Body of pancreas (tissue), 4 donors: ENCODE measurements at places on chromosomes 1 and 21.

DNA sequence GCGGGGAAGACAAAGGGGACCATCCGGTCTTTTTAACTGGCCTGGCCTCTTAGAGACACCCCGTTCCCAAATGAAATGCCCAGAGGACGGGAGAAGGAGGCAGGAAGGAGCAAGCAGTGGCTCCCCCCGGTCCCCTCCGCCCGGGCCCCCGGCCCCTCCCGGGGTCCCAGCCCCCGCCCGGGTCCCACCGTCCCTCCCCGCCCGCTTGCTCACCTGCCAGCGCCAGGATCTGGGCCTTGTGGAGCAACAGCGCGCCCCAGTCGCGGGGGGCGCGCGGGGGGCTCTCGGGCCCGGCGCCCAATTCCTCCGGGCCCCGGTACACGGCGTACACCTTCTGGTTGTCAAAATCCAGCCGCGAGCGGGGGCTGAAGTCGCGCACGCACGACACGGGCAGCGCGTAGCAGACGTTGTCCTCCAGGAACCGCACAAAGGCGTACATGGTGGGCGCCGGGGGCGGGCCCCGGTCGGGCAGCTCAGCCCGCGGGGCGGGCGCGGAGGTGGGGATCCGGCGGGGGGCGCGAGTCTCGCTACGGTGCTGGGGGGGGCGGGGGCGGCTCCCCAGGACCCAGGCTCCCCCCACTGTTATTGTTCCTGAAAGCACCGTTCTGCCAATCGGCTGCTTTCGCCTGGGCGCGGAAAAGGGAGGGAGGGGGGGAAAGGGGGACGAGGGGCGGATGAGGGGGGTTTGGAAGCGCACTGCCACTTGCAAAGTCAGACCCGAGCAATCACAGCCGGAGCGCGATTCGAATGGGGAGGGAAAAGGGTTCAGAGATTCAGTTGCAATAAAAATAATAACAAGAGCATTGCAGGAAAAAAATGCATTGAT, at the start of gene BEND5:
Gene BEND5, minus strand, starts transcription at position 499 of the 826 bp plus-strand sequence. Its CDS starts 60 bp downstream, at position 439.
- peak; percentile 60 for DNase-seq

DNA sequence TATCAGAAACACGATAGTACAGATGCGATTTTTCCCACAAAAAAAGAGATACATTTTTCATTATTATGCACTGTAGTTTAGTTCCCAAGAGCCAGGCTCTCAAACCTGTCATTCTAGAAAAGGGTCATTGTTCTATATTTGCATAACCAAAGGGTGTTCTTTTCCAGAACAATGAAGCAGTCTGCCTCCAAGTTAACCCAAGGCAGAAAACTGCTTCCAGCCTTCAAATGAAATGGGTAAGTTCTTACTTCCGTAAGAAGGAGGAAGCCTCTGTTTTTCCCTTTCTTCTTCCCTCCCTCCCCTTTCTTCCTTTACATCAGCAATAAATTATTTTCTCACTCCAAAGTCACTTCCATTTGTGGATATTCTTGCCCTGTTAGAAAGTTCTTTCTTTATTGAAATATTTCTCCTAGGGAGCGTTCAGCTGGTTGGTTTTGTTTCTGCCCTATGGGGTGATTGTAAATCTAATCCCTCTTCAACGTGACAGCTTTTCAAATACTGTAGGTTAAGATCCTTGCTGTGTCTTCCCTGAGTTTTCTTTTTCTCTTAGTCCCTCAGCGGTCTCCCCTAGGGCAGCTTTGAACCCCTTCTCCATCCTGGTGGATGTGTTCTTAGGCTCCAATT, 77.3 kb upstream of the PTGFRN start:
- no peak for DNase-seq

- DNase-seq = no peak
These were observed 15.4 kb upstream of the PRDM15 start for GRCh38 chr21:41894511-41894910.

DNA sequence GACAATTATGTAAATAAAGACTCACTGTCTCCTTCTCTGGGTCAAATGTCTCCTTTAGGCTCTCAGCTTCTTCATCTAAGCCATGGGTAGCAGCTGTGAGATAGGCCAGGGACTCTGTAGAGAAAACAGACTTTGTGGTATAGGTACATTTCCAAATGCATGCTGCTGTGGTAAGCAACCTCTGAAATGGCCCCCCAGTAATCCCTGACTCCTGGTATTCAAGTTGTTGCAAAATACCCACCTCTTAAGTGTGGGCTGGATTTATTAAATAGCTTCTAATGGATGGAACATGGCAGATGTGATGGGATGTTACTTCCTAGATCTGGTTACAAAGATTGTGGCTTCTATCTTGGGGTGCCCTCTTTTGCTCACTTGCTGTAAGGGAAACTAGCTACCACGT, 11.1 kb upstream of the PEX19 start:
- no peak for DNase-seq

GRCh38 chr1:186002406-186002805, 268.2 kb downstream of the HMCN1 start:
- DNase-seq = no peak

GRCh38 chr1:44489481-44489880, 84.4 kb downstream of the RNF220 start:
- DNase-seq = no peak

DNA sequence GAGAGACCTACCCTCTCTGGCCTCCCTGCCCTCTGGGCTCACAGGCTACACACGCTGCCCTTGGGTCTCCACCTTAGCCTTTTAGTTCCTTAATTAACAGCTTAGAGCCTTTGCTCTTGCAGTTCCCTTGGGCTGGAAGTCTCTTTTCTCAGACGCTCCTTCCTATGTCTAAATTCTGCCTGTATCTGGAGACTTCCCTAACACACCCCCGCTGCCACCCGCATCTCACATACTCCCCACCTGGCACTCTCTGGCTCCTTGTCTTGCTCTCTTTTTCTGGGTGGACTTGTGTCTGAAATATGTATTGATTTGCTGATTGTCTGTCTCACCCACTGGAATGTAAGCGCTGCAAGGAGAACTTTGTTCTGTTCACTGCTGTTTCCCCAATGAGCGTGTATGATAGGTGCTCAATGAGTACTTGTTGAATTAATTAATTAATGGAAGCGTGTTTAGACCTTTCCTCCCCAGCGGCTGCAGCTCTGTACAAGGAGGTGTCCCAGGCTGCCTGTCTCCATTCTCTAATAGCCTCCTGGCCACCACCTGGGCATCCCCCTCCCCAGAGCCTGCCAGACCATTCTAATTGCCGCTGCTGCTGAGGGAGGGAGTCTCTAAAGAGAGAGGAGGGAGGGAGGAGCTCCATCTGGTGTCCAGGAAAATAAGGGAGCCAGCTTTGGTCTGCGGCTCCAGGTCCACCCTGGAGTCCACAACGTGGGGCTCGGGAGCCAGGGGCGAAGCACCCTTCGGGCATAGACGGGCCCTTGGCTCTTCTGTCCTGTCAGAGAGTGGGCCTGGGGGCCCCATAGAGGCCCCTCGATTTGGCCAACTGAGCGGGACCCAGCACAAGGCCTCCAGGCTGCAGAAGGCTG, 95.4 kb downstream of the RNF220 start:
- DNase-seq = no peak

DNA sequence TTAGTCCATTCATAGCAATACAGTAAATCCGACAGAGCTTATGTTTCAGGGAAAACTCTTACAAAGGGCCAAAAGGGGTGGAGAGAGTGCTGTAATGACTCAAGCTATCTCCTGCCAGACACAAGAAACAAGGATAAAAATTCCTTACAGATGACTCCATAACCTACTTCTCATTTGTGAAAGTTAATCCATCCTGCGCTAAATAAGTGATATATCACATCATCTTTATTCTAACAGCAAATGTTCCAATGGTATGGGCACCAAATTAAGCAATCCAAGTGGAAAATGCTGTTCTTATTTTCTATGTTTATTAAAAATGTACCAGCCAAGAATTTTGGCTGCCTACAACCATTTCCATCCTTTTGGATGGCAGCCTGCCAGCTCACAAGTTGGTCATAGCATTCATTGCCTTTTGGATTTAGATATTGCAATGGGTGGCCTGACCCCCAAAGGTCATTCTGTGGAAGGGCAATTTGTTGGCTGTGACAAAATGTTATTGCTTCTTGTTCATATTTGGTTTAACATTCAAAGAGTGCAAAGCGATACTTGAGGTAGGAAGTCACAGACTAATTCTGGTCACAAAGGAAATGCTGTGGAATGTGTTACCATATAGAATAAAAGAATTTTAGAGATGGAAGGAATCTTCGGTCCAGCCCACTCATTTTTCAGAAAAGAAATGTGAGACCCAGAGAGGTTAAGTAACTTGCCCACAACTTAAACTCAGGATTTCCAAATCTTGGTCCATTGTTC, 2.8 kb upstream of the ENAH start:
- DNase-seq = peak; percentile 73

DNA sequence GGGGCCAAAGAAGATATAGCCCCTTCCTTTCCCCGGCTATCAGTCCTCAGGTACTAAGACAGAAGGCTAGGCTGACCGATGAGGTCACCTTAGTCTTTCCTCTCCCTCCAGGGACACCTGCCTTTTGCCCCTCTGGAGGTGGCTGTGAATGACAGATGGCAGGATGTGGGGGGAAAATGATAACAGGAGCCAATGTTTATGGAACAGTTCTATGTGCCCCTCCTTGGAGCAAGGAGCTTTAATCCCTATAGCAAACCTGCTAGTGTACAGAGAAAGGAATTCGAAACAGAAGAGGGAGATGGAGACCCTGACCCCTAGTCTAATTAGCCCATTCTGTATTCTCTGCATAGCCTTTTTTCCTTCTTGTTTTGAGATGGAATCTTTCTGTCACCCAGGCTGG, 28.1 kb downstream of the SERINC2 start:
- no peak for DNase-seq

GRCh38 chr1:228358039-228358763, 48.4 kb downstream of the TRIM11 start:
- no peak for DNase-seq

DNA sequence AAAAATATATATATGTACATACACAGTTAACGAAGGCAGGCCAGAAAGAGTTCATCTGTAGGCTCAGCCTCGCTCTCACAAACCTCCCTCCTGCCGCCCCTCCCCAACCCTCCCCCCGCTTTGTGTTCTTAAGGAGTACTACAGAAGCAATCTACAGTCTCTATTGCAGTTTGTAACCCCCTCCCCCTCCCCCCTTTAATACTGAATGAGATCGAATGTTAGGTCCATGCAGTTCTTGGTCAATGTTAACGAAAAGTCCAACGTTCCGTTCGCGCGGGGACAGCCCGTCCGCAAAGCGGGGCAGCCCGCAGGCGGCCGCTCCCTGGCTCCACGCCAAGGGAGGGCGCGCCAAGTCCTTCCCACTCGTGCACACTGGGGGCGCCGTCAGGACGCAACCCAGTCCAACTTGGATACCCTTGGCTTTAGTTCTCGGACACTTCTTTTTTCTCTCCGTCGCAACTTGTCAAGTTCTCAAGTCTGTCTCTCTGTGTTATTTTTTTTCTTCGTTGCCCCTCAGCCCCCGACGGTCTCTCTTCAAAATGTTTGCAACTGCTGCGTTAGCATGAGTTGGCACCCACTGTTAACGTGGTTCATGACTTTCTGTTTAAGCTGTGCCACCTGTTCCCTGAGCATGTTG, 2.2 kb downstream of the JUN start:
- peak; percentile 77 for DNase-seq

GRCh38 chr1:218613105-218613504, 268.0 kb downstream of the TGFB2 start:
- DNase-seq = no peak

DNA sequence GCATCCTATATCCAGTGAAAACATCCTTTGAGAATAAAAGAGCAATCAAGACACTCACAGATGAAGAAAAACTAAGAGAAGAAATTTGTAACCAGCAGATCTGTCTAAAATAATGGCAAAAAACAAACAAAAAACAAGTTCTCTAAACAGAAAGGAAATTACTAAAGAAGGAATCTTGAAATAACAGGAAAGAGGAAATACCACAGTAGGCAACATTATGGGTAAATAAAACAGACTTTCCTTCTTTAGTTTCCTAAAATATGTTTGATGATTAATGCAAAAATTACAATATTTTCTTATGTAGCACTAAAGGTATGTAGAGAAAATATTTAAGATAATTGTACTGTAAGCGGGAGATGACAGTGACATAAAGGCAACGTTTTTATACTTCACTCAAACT, 23.5 kb downstream of the SLC19A1 start:
- no peak for DNase-seq

- no peak for DNase-seq
These were observed 1442.6 kb upstream of the B3GALT2 start for GRCh38 chr1:194629011-194629410.

- no peak for DNase-seq
These were observed 9.8 kb downstream of the KCNN3 start for GRCh38 chr1:154860156-154860870.

GRCh38 chr1:8255712-8256111, 62.2 kb upstream of the SLC45A1 start:
- peak; percentile 48 for DNase-seq

DNA sequence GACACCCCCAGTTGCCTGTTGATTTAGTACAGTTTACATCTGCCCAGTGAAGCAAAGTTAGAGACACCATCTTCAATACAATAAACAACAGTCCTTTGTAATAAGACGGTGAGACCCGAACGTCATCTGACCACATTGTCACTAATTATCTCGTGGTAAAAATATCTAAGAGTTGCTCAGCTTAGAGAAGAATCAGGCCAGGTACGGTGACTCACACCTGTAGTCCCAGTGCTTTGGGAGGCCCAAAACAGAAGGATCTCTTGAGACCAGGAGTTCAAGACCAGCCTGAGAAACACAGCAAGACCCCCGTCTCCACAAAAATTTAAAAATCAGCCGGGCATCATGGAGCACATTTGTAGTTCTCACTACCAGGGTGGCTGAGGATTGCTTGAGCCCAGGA, 53.5 kb downstream of the CD34 start:
- no peak for DNase-seq

DNA sequence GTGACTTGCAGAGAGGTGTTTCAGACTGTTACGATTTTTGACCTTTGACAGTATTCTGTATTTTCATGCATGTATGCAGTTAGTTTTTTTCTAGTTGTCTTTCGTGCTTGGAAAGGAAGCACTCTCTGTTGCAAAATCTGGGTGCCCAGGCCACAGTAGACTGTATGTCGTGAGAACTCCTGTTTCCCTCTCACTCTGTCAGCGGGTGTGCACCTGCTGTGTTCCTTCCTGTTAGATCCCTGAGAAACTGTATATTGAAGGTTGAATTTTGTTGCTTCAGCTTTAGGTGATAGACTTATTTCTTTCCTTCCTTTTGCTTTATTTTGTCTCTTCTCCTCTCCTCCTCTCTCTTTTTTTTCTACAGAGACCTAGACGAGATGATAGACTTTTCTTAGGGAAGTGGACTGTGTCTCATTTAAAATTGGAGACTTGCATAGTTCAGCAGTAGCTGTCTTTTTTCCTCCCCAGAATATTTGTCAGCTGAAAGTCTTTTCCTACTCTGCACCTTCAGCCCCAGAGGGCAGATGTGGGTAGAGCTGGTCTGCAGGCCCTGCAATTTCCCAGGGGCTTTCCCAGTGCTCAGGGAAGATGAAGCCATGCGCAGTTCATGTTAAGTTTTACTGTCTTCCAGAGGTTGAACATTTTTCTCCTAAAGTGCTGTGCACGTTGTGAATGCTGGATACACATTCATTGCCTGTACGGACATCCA, 1.4 kb downstream of the TRAPPC10 start:
- DNase-seq = no peak
